ENCODE measurements at places on chromosomes 5 and 9.

DNA sequence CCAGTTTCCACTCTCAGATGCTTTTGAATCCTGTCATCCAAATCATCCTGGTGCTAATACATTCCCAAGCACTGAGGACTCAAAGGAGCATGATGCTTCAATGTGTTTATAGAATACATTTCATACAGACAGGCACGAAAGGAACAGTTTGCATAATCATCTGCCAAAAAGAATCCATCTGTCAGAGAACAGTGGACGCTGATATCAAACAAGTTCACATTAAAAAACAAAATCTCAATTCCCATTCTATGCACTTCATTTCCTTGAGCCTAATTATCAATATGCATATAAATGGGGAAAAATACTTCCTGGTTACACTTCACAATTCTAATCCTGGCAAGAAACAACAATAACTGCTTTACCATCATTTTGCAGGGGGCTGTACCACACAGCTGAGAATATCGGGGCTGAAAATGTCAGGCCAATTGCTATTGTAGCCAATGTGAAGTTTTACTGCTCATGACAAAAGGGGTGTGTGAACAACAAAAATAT lies 125.5 kb upstream of the FAM174A start:
- peak; percentile 90 for DNase-seq

DNA sequence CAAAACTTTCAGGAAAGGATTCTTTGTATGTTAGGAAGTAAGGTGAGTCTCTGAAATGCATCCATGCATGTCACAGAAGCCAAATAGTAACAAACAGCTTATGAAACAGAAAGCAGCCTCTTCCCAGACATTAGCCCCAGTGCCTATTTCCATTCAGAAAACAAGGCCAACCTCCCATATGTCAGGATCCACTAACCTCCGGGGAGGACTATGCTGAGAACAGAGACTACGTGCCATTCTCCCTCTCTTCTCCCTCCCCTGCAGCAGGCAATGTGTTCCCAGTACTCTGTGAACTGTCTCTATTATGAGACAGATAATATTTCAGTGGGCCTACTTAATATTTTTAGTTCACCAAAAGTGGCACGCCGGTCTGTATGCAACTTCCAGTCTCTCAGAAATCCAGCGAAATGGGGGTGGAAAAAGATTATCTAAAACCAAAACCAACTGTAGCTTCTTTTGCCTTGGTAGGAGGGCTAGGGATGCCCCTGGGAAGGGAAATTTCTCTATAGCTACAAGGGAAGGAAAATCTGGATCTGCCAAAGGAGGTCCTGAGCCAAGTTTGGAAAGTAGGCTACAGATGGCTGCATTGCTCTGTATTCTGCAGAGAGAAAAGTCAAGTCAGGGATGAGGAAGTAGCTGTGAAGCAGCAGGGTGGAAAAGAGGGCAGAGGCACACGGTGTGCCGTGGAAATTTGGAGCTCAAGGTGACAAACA lies 42.0 kb downstream of the VLDLR start:
- DNase-seq: no peak

- DNase-seq: no peak
Measured at GRCh38 chr5:30918171-30918570, 275.3 kb upstream of the CDH6 start.

- DNase-seq: no peak
Measured at GRCh38 chr9:16052757-16053530, 500.1 kb downstream of the CCDC171 start.

- no peak for DNase-seq
Measured at GRCh38 chr9:99433555-99433954, 211.5 kb downstream of the SEC61B start.
